ENCODE measurements at places on chromosomes 2 and 18.

DNA sequence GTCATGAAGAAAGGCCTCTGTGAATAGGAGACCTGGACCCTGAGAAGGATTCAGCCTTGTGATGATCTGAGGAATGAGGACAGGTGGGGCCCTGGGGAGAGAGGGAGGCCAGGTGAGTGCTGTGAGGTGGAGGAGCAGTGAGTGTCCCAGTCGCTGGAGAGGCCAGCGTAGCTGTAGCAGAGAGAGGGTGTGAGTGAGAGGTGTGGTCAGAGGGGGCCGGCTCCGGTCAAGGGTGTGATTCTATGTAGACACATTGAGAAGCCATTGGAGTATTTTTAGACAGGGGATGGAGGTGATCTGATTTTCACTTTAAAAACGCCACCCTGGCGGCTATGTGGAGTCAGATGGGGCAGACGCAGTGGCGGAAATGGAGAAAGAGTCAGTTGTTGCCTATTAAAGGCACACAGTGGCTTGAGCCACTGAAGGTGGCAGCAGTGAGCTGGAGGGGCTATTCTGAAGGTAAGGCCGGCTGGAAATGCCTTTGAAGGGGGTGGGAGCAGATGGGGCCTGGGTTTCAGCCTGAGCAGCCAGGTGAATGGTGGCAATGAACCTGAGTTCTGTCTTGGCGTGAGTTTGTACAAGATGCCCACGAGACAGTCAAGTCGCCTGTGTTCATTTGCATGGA, 55.6 kb downstream of the GREB1 start:
- DNase-seq, result no peak

DNA sequence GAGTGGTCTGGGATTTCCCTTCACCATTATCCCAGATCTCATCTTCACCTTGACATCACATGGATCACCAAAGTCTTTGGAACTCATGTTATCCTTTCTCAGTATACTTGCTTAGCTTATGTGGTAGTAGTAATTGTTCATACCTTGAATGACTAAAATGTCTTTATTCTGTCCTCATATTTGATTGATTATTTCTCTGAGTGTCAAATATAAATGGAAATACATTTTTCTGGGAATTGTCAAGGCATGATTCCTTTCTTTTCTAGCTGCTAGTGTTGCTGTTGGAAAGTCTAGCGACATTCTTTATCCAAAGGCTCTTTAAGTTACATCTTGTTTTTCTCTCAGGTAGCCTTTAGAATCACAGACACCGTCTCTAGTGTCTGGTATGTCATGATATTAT, 334.4 kb downstream of the CMPK2 start:
- no peak for DNase-seq

GRCh38 chr2:24123195-24123921, at the start of the genes FAM228B and PFN4:
FAM228B (plus strand) TSS chr2:24123469; CDS start chr2:24124362, 893 bp downstream.
PFN4 (minus strand) TSS chr2:24123334; CDS start chr2:24122535, 799 bp downstream.
- peak; percentile 86 for DNase-seq

- DNase-seq, result no peak
Measured at GRCh38 chr2:64792300-64792699, 138.6 kb upstream of the SERTAD2 start.

DNA sequence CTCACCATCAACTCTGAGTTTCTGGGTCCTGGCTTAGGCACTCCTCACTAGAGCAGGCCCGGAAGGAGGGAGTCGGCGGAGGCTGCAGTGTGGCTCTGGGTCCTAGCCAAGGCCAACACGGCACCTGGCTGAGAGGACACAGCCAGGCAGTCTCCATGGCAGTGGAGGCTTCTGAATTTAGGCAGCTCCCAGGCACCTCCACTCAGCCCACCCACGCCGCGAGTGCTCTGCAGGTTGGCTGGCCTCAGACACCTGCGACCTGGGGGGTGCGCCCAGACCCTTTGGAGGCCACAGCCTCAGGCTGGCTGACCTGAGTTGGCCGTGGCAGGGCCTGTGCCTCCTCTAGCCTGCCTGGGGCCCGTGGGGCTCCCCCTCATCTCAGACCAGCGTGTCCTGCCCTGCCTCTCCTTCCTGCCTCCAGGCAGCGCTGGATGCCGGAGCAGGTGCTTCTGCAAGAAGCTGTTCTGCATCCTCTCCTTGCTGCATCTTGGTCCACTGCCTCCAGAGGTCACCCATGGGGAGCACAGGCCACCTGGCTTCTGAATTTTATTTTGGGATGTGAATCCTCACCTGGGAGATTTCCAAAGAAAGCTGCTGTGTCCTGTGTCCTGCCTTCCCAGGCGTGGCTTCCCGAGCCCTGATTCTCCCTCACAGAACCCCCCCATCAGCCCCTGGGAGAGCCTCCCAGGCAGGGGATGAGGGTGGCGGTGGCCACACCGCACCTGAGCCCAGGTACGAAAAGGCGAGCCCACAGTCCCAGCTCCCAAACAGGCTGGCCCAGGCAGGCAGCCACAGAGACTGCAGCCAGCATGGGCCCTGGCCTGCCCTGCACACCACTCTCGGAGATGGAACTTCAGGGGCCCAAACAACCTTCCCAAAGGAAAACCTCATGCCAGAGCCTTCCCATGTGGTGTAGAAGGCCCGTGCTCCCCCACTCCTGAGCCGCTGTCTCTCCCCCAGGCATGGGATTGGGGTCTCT, 23.4 kb downstream of the AQP12A start:
- no peak for DNase-seq

GRCh38 chr2:219912491-219912921, 285.1 kb downstream of the SLC4A3 start:
- DNase-seq, result no peak

- no peak for DNase-seq
Measured at GRCh38 chr2:150036622-150037021, 449.0 kb upstream of the MMADHC start.

GRCh38 chr2:1677821-1678165, 66.5 kb downstream of the PXDN start:
- no peak for DNase-seq

GRCh38 chr18:73933685-73934084, 213.9 kb downstream of the FBXO15 start:
- no peak for DNase-seq

DNA sequence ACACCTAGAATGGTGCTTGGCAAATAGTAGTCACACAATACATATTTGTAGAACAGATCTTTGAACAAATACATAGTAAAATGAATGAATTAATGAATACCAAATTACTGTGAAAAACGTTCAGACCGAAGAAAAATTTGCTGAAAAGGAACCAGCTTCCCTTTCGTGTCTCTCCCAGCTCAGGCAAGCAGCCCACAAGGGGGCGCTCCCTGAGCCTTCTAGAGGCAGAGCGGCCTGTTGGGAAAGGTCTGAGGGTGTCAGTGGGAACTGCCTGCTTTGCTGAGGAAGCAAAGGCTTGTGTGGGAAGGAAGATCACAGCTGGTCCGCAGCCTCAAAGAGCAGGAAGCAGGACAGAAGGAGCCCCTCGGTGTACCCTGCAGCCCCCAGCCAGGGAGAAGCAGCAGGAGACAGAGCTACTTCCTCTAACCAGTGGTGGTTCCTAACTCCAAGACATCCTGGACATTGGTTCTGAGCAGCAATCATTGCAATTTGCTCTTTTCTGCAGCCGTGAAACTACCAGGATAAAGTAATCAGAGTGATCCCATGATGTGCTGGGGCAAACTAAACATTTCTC, 231.1 kb downstream of the ANKRD30B start:
- DNase-seq, result peak; percentile 76

DNA sequence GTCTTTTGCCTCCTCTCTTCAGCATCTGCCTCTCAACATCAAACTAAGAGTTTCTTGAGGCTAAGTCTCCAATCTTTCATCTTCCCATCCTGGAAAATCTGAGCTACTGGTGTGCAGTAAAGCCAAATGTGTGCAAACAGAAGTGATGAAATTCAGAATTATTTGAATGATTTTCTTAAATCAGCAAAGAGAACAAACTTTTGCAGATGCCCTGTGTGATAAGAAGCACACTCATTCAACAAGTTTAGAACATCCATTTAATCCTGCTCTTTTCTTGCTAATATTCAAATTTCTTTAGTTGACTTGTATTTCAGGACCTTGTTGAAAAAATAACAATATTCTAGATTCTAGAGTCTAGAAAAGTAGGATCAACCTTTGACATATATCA, 1374.9 kb upstream of the CELF4 start:
- no peak for DNase-seq

DNA sequence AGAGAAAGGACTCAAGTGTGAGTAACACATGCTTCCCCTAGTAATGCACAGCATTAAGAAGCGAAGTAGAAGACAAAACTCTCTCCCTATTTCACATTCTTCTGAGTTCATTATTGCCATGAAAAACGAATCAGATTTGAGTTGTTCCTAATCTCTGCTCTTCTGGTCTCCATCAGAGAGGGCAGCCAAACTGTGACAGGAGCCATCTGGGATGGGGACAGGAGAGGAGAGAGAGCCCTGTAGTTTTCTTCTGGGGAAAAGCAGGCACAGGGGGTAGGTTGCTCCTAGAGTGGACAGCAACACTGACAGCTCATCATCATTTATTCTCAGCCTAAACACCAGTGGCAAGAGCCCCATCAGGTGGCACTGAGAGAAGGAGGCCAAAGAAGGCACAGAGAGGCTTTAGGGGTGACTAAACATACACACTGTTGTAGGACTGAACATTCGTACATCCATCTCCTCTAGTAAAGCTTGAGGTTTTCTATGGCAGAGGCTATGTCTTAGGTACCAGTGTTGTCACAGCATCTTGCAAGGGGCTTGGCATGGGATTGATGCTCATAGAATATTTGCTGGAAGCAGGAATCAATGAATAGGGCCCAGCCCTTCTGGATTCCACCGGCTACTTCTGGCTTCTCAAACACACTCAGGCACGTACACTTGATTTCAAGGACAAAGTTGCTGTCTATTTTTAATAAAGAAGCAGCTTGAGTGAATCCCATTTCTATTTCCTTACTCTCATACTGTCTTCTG, 33.1 kb downstream of the SLC8A1 start:
- DNase-seq, result no peak

DNA sequence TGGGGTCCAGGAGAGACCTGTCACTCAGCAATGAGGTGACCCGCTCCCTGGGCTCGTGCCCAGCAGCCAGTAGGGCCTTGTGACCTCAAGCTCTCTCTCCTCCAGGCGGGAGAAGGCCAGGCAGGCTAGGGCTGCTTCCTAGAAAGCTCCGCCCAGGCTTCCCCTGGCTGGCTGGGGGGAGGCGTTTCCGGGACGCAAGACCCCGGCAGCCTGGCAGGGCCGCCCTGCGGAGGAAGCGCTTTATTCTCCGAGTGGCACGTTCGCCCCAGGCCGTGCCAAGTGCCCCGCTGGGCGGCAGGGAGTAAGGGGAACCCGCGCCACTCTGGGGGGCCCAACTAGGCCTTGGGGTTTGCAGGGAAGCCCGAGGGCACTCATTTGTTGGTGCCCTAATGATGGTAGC, 21.2 kb upstream of the EPAS1 start:
- DNase-seq, result peak; percentile 63

- DNase-seq, result no peak
Measured at GRCh38 chr18:10143596-10143995, 229.8 kb downstream of the VAPA start.

DNA sequence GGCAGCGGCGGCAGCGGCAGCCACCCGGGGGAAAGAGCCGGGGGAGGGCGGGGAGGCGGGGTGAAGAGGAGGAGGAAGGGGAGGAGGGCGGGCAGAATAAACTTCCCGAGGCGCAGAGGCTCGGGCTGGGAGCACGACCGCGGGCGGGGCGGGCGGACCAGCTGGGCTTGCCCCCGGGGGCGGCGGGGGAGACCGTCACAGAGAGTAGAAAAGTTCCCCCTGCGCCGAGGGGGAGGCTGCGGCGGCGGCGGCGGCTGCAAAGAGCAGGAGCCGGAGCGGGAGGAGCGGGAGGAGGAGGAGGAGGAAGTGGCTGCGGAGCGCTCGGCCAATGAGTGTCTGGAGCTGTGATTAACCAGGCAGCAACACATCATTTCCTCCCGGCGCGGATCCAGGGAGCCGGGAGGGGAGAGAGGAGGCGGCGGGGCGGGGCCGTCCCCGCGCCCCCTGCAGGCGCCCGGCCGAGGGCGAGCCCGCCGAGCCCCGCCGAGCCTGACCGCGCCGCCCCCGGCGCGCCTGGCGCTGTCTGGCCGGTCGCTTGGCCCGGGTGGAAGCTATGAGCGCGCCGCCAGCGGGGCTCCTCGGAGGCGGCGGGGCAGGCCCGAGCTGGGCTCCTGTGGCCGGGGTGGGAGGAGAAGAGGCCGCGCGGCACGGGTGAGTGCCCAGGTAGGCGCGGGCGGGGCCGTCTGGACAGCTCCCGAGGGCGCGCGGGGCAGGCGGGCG, at the start of gene ACVR1:
TSS of gene ACVR1 (minus strand) at position 265 of the 720 bp plus-strand sequence. CDS start 76,837 bp downstream, outside the sequence.
- DNase-seq, result peak; percentile 86
